ENCODE measurements at places on chromosomes 7 and 10. TPM values are rescaled to one million over a fixed set of nuclear protein-coding genes. Genes with fewer than 3 reads are reported as not detected.

ELOVL3 gene
- total RNA-seq: 0.83 TPM

- DNase-seq: no peak
Observed at GRCh38 chr7:98215561-98216495, 4.6 kb downstream of the BHLHA15 start.

DNA sequence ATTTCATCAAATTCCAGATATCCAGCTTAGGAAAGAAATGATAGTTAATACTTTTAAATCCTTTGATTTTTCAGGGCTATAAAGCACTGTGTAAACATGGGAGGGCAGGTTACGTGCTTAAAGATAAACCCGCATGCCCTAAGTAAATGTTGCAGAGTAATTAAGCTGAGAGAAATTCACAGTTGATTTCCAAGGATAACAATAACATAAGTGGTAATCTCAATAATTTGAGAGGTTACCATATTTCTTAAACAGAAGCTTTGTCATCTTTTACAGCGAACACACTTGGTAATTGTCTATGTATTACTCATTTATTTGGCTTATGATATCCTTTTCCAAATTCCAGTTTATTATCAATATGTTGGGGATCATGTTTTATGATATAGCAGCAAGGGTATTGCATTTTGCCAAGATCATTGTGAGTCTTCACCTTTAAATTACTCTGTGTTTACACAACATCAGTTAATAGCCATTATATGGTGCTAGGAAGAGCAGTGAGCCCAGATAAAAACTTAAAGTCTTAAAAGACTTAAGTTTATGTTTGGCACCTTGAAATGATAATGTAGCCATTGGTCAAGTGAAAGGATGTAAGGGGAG is 15.4 kb downstream of the MGAM start:
- no peak for DNase-seq

C1QL3 gene
- total RNA-seq: 1.3 TPM

DNA sequence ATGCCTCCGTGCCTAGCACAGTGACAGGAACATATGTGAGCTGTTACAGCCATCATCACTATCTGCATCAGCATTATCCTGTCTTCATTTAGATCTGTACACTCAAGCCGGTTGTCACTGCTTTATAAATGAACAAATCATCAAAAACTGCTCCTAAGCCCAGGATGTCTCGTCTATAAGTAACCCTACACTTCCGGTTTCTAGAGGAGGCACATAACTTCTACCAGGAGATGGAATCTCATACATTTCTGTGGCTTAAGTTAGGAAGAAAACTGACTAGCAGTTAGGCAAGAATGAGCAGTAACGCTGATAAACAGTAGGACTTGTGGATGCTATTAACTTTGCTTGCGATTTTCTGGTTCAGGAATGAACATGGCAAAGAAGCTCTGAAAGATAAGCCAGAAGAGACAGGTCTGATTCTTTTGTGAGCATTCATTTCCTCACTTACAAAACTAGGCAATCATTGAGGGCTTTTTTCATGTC is 1199.2 kb downstream of the SORCS3 start:
- DNase-seq: no peak
